ENCODE measurements at places on chromosomes 2 and 18.

DNA sequence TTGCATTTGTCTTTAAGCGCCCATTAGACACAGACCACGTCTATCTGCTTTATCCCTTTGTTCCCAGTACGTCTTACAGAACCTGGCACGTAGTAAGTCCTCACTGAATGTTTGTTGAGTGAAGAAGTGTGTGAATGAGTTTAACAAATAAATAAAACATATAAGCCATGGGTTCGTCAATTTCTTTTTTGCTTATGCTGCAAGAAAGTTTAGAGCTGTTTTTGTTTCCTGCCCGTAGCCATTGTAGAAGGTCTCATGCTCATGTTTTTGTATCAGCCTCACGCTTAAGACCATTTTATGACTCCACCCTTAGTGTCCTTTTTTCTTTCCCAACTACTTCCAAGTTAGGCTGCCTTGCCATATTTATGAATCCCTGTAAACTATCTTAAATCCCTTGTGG is 2.5 kb downstream of the ADD2 start:
- peaks cover 20% of the 10 kb centered on the region for H3K4me1 ChIP-seq
- no peak overlapping the region for H3K27ac ChIP-seq
- no peak for DNase-seq
- peaks cover 48% of the 10 kb centered on the region for H3K27me3 ChIP-seq
- H3K4me3 ChIP-seq = no peak overlapping the region

DNA sequence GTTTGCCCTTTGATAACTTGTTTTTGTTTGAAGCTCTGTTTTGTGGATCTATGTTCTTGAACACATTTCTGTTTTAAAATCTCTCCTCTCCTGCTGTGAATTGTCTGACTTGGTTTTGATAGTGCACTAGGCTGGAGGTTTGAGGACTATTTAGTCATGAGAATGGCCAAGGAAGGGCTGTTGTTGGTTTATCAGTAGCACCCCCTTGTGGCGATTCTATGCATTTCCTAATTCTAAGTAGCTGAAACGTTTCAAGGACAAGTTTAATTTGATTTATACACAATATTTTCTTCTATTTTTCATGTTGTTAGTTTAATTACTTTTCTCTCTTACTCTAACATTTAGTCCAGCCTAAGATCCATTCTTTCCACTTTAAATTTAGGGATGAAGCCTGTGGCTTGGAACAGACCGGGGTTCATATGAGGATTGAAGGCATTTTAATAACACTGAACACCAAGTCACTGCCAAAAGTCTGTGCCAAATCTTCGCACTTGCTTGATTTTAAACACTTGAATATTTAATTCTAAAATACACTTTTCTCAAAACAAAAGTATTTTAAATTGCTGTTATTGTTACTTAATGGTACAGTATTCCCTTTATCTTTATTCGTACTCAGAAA is 166.0 kb downstream of the SOCS6 start:
- no peaks in the 10 kb centered on the region for H3K36me3 ChIP-seq
- no peak overlapping the region for H3K27ac ChIP-seq
- H3K4me3 ChIP-seq = no peak overlapping the region
- H3K4me1 ChIP-seq = no peaks in the 10 kb centered on the region
- peaks cover 19% of the 10 kb centered on the region for H3K27me3 ChIP-seq

DNA sequence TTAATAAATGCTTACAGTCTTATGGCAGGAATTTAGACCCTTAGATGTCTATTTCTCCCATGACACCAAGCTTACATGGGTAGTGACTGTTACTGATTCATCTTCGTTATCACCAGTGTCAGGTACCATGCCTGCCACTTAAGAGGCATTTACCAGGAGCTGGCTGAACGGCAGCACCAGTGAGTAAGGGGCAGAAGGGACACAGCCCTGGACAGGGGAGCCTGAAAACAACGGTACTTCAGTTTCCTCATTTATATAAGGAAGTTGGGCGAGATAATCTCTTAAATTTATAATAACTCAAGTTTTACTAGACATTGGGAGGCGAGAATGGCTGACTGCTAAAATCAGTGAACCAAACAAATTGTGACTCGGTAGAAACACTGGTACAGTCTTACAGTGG is 1.2 kb downstream of the COA5 start:
- H3K4me3 ChIP-seq = peak overlapping the region; percentile 91
- H3K4me1 ChIP-seq = peaks cover 63% of the 10 kb centered on the region
- H3K27ac ChIP-seq = peak overlapping the region; percentile 96
- no peaks in the 10 kb centered on the region for H3K27me3 ChIP-seq

DNA sequence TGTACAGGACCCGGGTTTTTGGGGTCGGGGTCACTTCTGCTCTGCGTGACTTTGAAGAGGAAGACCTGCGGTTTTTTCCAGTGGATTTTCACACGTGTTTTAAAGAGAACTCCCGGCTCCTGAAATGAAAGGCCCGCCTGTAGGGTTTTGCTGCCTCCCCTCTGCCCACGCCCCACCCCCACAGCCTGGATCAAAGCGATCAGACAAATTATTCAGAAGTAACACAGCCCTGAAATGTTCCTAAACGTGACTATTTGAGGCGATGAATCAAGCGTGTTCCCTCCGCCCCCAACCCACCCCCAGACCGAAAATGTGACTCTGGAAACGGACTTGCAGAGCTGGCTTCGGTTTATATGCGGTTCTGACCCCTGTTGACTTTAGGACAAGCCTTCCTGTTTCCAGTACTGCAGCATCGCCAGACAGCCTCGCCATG is 28.7 kb upstream of the SMIM21 start:
- H3K27me3 ChIP-seq = peaks cover 76% of the 10 kb centered on the region
- no peak overlapping the region for H3K27ac ChIP-seq
- peak; percentile 37 for DNase-seq
- H3K4me3 ChIP-seq = peak overlapping the region; percentile 63
- peaks cover 13% of the 10 kb centered on the region for H3K4me1 ChIP-seq

DNA sequence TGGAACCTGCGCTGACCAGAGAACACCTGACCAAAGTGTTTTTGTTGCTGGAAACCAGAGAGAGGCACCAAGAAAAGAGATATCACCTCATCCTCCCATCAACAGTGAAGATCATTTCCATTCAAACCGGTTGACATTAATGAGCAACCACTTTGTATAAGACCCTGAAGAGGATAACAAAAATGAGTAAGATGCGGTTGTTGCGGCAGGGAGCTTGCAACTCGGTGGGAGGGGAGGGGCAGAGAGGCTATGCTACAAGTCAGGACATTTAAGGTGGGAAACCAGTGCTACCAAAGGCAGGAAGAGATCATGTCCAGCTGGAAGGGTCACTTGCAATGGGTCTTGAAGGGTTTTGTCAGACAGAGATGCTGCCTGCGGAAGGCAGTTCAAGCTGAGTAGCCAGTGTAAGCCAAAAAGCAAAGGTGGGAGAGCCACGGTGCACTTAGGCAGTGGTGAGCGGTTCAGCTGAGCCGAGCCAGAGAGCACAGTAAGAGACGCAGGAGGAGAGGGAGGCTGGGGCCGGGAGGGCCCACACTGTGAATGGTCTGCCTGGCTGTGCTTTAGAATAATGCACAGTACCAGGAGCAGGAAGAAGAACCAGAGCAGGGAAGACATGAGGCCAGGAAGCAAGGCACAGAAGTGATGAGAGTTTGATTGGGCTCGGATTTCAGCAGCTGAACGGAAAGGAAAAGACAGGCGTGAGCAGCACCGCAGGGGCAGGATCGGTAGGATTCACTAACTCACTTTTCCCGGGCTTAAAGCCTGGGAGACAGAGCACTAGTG is 24.4 kb upstream of the DTNB start:
- peaks cover 4% of the 10 kb centered on the region for H3K4me1 ChIP-seq
- no peaks in the 10 kb centered on the region for H3K27me3 ChIP-seq
- no peak overlapping the region for H3K4me3 ChIP-seq
- no peaks in the 10 kb centered on the region for H3K36me3 ChIP-seq

- no peak overlapping the region for H3K4me3 ChIP-seq
- no peak overlapping the region for H3K27ac ChIP-seq
- H3K27me3 ChIP-seq = peaks cover 41% of the 10 kb centered on the region
- H3K4me1 ChIP-seq = no peaks in the 10 kb centered on the region
- no peak for DNase-seq
These were observed 124.6 kb downstream of the COPS8 start for GRCh38 chr2:237210297-237210696.

DNA sequence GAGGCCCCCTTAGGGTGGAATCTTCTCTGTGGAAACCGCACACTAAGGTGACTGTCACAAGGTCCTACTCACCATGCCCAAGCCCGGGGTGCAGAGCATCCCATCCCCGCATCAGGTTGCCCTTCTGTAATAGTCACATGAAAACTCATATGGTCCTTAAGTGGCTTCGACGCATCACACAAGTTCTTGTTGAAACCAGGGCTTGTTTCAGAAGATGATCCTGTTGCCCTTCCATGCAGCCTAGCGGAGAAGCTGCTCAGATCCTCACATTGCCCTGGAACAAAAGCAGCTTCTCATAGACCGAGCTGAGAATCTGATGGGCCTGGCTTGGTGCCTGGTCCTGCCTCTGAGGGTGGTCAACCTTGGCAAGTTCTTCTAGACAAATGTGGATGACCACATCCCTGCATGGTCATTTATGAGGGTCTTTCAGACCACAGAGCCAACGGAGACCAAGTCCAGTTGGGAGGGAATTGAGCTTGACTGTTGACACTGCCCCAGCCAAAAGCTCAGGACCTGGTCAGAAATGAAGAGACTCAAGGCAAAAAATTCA is 54.1 kb downstream of the PDCL3 start:
- no peaks in the 10 kb centered on the region for H3K36me3 ChIP-seq
- DNase-seq = no peak
- no peaks in the 10 kb centered on the region for H3K27me3 ChIP-seq

GRCh38 chr18:68034296-68034695 is 517.8 kb upstream of the DSEL start:
- no peaks in the 10 kb centered on the region for H3K36me3 ChIP-seq
- H3K4me1 ChIP-seq = no peaks in the 10 kb centered on the region
- H3K27me3 ChIP-seq = no peaks in the 10 kb centered on the region

DNA sequence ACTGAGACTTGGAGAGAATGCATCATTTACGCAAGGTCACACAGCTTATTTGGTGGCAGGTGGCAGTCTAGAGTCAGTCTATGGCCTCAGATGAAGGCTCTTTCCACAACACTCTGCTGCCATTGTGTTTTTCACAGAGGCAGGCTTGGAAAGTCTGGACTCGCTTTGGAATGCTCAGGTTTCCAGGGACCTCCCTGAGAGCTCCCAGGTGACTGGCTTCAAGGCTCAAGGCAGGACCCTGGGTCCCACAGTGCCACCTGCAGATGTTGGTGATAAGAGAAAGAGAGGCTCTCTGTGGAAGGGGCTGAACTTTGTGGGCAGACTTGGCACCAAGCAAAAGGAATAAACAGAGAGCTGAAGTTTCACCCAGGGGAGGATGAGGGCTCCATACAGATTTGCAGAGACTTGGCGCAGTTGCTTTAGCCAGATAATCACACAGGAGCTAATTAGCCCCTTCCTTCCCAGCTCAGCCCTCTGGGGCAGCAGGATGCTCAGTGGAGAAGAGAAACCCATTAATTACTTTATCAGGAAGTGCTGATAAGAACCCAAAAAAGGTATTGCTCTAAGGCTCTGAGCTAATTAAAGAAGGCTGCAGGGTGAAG is 103.5 kb downstream of the LBH start:
- no peak for DNase-seq
- peak overlapping the region; percentile 42 for H3K4me3 ChIP-seq
- H3K36me3 ChIP-seq = no peaks in the 10 kb centered on the region
- H3K4me1 ChIP-seq = peaks cover 87% of the 10 kb centered on the region
- peak overlapping the region; percentile 93 for H3K27ac ChIP-seq
- no peaks in the 10 kb centered on the region for H3K27me3 ChIP-seq

DNA sequence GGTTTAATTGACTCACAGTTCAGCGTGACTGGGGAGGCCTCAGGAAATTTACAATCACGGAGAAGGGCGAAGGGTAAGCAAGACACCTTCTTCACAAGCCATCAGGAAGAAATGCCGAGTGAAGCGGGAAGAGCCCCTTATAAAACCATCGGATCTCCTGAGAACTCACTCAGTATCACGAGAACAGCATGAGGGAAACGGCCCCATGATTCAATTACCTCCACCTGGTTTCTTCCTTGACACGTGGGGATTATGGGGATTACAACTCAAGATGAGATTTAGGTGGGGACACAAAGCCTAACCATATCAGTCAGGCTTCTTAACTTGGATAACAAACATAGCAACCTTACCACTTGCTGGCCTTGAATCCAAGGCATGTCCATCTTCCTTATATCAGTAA is 289.0 kb upstream of the STON1 start:
- peaks cover 10% of the 10 kb centered on the region for H3K4me1 ChIP-seq
- H3K4me3 ChIP-seq = no peak overlapping the region
- H3K36me3 ChIP-seq = no peaks in the 10 kb centered on the region
- H3K27me3 ChIP-seq = no peaks in the 10 kb centered on the region

GRCh38 chr2:2057125-2057721 is 273.9 kb downstream of the MYT1L start:
- peaks cover 20% of the 10 kb centered on the region for H3K4me1 ChIP-seq
- H3K27ac ChIP-seq = peak overlapping the region; percentile 51
- H3K36me3 ChIP-seq = no peaks in the 10 kb centered on the region

All from activated T-cell treated with anti-CD3 and anti-CD28 coated beads, Interleukin-2, amount 50 U/mL, for 24 hours (primary cell).